Peyer's patch (tissue), 4 donors: ENCODE measurements at places on chromosomes 5 and 9. TPM values are rescaled to one million over a fixed set of nuclear protein-coding genes. Genes with fewer than 3 reads are reported as not detected.

PCDHGA10 gene
- total RNA-seq: 5.0 TPM

PRUNE2 gene
- 15.6 TPM for total RNA-seq

GRCh38 chr5:176153741-176154140 is 84.5 kb upstream of the SIMC1 start:
- H3K27me3 ChIP-seq: no peaks in the 10 kb centered on the region
- no peak for DNase-seq
- no peak overlapping the region for H3K27ac ChIP-seq
- H3K4me3 ChIP-seq: no peak overlapping the region

GRCh38 chr5:157212307-157212706 is 31.7 kb downstream of the ITK start:
- DNase-seq: no peak
- no peaks in the 10 kb centered on the region for H3K36me3 ChIP-seq
- H3K27me3 ChIP-seq: no peaks in the 10 kb centered on the region
- H3K4me1 ChIP-seq: no peaks in the 10 kb centered on the region
- H3K4me3 ChIP-seq: no peak overlapping the region

DNA sequence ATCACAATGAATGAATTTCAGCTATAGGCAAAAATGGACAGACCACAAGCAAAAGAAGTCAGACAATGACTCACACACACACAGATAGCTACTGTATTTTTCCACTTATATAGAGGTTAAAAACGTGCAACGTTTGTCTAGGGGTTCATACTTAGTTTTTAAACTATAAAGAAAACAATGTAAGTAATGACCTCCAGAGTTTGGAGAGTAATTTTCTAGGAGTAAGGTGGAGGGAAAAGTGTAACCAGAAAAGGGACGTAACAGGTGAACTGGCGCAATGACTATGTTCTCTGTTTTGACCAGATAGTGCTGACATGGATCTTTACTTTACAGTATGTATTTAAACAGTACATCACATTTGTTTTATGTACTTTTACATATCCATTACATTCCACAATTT is 51.1 kb downstream of the FNIP1 start:
- no peaks in the 10 kb centered on the region for H3K27me3 ChIP-seq
- H3K4me1 ChIP-seq: no peaks in the 10 kb centered on the region
- DNase-seq: no peak
- peaks cover 25% of the 10 kb centered on the region for H3K36me3 ChIP-seq
- H3K27ac ChIP-seq: no peak overlapping the region

- H3K4me3 ChIP-seq: no peak overlapping the region
- H3K27ac ChIP-seq: no peak overlapping the region
- H3K4me1 ChIP-seq: no peaks in the 10 kb centered on the region
- no peak for DNase-seq
Measured at GRCh38 chr9:33355933-33356332, 46.4 kb downstream of the AQP7 start.

CAPSL gene
- total RNA-seq: not detected
